Upper lobe of right lung (tissue), 1 donor: ENCODE measurements at places on chromosomes 12 and 14. TPM values are rescaled to one million over a fixed set of nuclear protein-coding genes. Genes with fewer than 3 reads are reported as not detected.

- DNase-seq = no peak
These were observed 54.2 kb upstream of the CERS5 start for GRCh38 chr12:50221228-50222008.

GRCh38 chr14:99181241-99181640 lies 90.8 kb downstream of the BCL11B start:
- no peak for DNase-seq

DNA sequence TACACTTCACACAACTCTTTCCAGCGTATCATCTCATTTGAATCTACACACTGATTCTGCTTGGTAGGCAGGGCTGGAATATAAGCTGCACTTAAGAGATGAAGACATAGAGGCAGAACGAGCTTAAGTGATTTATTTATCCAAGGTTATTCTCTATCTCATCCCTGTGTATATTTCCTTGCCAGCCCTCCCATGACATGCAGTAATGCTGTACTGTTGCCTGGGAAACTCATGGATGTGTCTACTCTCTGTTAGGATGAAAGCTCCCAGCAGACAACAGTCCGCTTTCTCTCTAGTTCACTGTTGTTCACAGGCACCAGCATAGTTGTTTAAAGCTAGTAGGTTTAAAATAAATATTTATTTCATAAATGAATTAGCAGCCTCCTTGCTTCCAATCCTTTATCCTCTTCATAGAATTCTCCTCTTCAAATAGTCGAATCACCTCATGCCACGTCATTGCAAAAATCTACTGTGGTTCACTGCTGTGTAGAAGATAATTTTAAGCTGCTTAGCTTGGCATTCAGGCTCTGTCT lies 25.4 kb downstream of the FGF6 start:
- DNase-seq = no peak

- no peak for DNase-seq
These were observed 273.6 kb upstream of the MDGA2 start for GRCh38 chr14:47949006-47949405.

DNA sequence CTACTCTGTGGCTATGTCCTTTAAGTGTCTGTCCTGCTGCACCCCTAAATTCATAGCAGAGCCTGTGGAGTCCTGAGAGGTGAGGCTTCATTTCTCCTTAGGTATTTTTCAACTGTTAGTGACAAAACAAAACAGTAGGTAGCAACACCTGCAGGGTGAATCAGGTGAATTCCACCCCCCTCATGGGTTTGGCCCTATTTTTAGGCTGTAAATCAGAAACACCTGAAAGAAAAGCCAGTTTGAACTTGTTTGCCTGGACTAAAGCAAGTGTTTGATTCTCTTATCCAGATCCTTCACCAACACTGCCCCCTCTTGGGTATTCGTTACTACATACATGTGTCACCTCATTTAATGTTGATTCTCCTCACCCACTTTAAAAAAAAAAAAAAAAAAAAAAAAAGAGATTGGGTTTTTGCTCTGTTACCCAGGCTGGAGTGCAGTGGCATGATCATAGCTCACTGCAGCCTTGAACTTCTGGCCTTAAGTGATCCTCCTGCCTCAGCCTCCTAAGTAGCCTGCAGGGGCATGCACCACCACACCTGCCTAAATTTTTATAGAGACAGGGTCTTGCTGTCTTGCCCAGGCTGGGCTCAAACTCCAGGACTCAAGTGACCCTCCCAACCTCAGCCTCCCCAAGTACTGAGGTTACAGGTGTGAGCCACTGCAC lies 10.3 kb downstream of the TBPL2 start:
- DNase-seq = no peak

GRCh38 chr14:34075042-34075744 lies 124.3 kb upstream of the EGLN3 start:
- no peak for DNase-seq

- no peak for DNase-seq
These were observed 198.9 kb upstream of the SFSWAP start for GRCh38 chr12:131511803-131512561.

DNA sequence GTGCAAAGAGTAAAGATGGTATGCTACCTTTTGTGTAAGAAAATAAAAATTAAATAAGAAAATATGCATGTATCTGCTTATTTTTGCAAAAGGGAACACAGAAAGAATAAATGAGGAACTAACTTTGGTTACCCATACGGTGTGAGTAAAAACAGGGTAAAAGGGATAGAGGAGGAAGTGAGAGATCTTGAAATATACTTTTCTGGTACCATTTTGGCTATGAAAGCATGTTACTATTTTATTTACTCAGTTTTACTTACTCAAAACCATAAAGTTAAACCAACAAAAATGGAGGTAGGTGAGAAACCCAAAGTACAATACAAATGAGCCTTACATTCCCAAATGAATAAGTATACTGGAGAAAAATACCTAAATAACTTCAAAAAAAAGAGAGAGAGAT lies 122.0 kb upstream of the EGLN3 start:
- DNase-seq = no peak

- DNase-seq = no peak
These were observed 128.0 kb downstream of the STXBP6 start for GRCh38 chr14:24921903-24922302.

DNA sequence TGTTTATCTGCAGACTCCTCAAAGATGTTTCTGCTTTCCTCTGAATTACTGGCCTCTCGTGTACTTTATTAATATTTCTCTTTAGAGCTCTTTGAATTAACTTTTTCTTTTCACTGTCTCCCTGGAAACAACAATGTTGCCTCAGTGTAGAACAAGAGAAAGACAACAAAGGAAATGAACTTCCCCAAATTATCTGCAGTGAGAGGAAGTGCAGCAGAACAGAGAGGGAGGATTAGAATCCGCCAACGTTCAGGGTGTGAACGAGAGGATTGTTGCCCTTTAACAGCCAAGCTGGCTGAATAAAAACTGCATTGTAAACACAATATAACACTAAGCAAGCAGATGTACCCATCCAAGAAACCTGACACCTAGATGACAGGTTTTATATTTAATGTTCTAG lies 375.9 kb downstream of the GALC start:
- DNase-seq = no peak

- no peak for DNase-seq
These were observed 152.2 kb upstream of the HIF1A start for GRCh38 chr14:61542848-61543790.

GRCh38 chr12:95600567-95600966 lies 49.3 kb upstream of the USP44 start:
- no peak for DNase-seq

DNA sequence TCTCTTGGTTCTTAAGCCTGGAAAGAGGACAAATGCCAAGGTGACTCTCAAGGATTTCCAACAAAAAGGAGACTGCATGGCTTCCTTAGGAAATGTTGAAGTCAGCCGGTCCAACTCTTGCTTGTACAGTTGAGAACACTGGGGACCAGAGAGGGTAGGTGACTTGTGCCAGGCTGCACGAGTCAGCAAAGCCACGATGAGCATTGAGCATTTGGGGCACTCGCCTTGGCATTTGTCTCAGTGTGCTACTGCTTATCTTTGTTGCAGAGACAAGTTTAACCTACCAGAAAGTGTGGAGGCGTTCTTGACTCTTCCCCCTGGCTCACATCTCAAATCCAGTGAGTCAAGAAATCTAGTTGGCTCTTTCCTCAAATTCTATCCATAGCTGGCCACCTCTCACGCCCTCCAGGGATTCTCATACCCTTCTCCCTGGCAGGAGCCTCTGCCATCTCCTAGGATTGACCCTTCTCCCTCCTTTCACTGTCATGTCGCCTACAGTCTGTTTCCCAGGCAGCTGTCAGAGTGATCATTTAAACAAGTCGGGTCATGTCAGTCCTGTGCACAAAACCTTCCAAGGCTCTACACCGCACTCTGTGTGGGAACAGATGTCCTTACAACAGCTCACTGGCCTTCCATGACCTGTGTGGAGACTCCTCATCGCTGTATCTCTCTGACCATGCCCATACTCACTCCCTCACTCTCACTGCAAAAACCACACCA lies 17.2 kb upstream of the KRT83 start:
- DNase-seq = no peak

DNA sequence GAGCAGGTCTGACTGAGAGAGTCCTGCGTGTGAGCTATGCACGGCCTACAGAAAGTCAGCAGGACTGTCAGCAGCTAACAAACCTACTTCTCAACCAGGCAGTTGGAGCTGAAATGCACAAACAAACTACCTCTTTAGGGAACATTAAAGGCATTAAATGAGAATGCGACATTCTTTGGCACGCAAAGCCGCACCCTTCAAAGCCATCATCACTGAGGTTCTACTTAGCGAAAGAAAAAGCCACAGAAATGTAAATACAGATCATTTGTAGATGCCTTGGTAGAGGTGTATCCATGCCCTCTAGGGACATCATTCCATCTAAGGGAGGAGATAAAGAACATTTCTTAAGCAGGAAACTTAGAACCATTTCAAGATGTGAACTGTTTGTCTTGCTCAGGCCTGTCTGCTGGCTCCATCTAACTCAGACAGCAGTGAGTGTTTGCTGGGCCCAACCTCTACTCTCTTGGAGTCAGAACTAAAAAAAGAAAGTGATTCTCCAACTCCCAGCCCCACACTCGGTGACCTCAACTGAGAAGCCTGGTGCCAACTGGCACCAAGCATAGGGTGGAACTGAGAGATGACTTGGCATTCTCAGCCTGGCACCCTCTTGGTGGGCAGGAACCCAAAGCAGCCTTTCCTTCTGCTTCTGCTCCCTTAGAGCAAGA lies 63.5 kb upstream of the MBIP start:
- DNase-seq = peak; percentile 75

DNA sequence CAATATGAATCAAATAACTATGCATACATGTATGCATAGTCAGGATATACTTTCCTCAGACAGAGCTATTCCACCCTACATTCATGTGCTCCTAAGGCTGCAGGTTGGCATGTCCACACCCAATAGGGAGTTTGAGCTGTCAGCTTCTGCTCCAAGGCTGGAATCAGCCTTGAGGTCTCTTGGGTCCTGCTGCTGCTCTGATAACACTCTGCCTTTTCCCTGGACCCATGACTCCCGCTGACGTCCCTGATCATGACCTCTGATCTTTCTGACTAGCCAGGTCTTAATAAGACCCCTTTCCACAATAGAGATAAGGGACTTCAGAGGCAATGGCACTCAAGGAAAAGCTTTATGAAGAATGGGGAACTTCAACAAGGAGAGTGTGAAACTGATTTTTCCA lies 5.7 kb downstream of the PITPNM2 start:
- DNase-seq = no peak

DNA sequence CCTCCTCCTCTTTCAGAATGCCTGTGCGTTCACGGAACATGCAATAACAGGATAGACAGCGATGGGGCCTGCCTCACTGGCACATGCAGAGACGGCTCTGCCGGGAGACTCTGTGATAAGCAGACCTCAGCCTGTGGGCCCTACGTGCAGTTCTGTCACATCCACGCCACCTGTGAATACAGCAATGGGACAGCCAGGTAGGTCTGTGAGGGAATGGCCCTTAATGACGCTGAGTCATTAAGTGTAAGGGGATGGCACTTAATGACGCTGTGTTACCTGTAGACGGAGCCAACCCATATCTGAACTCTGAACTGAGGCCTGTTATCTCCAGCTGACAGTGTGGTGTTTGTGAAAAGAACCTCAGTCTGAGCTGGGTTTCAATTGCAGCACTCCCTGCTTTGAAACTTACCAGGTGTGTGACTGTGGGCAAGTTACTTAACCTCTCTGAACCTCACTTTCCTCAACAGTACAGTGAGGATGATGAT lies 86.9 kb downstream of the STAB2 start:
- DNase-seq = no peak

DNA sequence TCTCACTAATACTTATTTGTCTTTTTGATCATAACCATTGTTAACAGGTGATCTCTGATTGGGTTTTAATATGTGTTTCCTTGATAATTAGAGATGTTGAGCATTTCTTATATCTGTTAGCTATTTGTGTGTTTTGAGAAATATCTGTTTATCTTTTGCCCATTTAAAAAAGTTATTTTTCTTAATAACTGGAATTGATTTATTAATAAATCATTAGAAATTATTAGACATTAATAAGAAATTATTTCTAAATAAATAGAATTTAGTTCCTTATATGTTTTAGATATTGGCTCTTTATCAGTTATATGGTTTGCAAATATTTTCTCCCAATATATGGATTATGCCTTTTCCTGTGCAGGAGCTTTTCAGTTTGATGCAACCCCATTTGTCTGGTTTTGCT lies 18.7 kb downstream of the TMX1 start:
- DNase-seq = no peak

- no peak for DNase-seq
These were observed 21.4 kb upstream of the GSG1 start for GRCh38 chr12:13124656-13125505.

- no peak for DNase-seq
These were observed 5.8 kb downstream of the MAX start for GRCh38 chr14:65096323-65097089.

PIANP gene
- 0.20 TPM for total RNA-seq

HOXC12 gene
- total RNA-seq = not detected

HOXC4 gene
- 0.61 TPM for total RNA-seq

RTL1 gene
- not detected for total RNA-seq

KRT79 gene
- 5.4 TPM for total RNA-seq

LRFN5 gene
- 1.0 TPM for total RNA-seq

AGAP2 gene
- total RNA-seq = 5.4 TPM

SCNN1A gene
- total RNA-seq = 199 TPM

SUSD6 gene
- total RNA-seq = 87.5 TPM

PIGH gene
- total RNA-seq = 24.2 TPM

LUM gene
- 361 TPM for total RNA-seq

LPAR5 gene
- 2.5 TPM for total RNA-seq
